ENCODE measurements at places on chromosomes 16 and 17.

GRCh38 chr16:106623-107324 lies 28.7 kb downstream of the MPG start:
- peak; percentile 21 for DNase-seq

DNA sequence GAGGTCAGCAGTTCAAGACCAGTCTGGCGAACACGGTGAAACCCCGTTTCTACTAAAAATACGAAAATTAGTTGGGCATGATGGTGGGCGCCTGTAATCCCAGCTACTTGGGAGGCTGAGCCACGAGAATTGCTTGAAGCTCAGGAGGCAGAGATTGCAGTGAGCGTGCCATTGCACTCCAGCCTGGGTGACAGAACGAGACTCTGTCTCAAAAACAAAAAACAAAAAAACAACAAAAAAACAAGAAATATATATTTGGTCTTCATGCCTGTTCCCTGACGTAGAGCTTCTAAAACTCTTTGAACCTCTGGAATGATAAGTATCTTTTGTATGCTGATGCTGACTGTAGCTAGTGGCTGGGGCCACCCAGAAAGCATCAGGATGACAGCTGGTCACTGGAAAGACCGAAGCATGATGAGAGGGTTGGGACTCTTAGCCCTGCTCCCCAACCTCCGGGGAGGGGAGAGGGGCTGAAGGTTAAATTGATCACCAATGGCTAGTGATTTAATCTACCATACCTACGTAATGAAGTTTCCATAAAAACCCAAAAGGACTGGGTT lies 54.8 kb downstream of the TEX14 start:
- DNase-seq: no peak

- no peak for DNase-seq
Measured at GRCh38 chr16:4914528-4915225, 22.3 kb downstream of the PPL start.

- peak; percentile 62 for DNase-seq
Measured at GRCh38 chr16:88743693-88744576, 37.6 kb downstream of the CTU2 start.

GRCh38 chr16:977081-977701 lies 4.4 kb upstream of the SOX8 start:
- DNase-seq: no peak
